ENCODE measurements at places on chromosomes 2 and 18.

GRCh38 chr18:22549260-22549937 is 131.7 kb upstream of the CTAGE1 start:
- no peak for DNase-seq

DNA sequence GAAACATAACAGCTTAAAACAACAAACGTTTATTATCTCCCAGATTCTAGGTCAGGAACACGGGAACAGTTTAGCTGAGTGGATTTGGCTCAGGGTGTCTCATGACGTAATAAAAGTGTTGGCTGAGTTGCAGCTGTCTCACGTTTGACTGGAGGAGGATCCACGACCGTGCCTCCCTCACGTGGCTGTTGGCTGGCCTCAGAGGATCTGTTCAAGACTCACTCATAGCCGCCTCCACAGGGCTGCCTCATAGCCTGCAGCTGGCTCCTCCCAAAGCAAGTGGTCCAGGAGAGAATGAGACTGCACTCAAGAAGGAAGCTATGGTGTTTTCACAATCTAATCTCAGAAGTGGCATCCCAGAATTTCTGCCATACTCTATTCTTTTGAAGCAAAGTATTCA is 167.1 kb downstream of the RPRM start:
- DNase-seq: no peak

- DNase-seq: no peak
Observed at GRCh38 chr2:178324077-178324476, 126.9 kb downstream of the PRKRA start.

GRCh38 chr18:13361431-13361830 is 142.9 kb downstream of the LDLRAD4 start:
- no peak for DNase-seq

Measured in skeletal muscle cell (primary cell).